ENCODE measurements at places on chromosomes 13 and 19. TPM values are rescaled to one million over a fixed set of nuclear protein-coding genes. Genes with fewer than 3 reads are reported as not detected.

GRCh38 chr19:43731846-43732245 lies 16.0 kb downstream of the IRGC start:
- no peak for DNase-seq

- DNase-seq: no peak
Measured at GRCh38 chr13:40517486-40518480, 148.7 kb downstream of the FOXO1 start.

- no peak for DNase-seq
Measured at GRCh38 chr13:51717786-51718398, 86.1 kb downstream of the DHRS12 start.

C19orf67 gene
- 0.11 TPM for total RNA-seq

SSBP4 gene
- total RNA-seq: 39.5 TPM
